ENCODE measurements at places on chromosomes 1 and 21.
A peak's percentile ranks its signal among the peaks of the same experiment; 100 is the strongest.

- DNase-seq = no peak
Observed at GRCh38 chr1:113608399-113608798, 150.9 kb downstream of the PHTF1 start.

- no peak for DNase-seq
Observed at GRCh38 chr1:110118636-110119396, 6.6 kb downstream of the UBL4B start.

GRCh38 chr1:168225476-168226190, at the start of gene SFT2D2:
Gene SFT2D2, plus strand, starts transcription at chr1:168226004. Its CDS starts 76 bp downstream, at chr1:168226080.
- peak; percentile 62 for DNase-seq

GRCh38 chr1:223067914-223068313, 75.1 kb downstream of the TLR5 start:
- no peak for DNase-seq

- DNase-seq = no peak
Observed at GRCh38 chr21:36858320-36858957, 108.0 kb downstream of the HLCS start.

GRCh38 chr1:68758666-68759209, 261.9 kb upstream of the DEPDC1 start:
- DNase-seq = no peak

DNA sequence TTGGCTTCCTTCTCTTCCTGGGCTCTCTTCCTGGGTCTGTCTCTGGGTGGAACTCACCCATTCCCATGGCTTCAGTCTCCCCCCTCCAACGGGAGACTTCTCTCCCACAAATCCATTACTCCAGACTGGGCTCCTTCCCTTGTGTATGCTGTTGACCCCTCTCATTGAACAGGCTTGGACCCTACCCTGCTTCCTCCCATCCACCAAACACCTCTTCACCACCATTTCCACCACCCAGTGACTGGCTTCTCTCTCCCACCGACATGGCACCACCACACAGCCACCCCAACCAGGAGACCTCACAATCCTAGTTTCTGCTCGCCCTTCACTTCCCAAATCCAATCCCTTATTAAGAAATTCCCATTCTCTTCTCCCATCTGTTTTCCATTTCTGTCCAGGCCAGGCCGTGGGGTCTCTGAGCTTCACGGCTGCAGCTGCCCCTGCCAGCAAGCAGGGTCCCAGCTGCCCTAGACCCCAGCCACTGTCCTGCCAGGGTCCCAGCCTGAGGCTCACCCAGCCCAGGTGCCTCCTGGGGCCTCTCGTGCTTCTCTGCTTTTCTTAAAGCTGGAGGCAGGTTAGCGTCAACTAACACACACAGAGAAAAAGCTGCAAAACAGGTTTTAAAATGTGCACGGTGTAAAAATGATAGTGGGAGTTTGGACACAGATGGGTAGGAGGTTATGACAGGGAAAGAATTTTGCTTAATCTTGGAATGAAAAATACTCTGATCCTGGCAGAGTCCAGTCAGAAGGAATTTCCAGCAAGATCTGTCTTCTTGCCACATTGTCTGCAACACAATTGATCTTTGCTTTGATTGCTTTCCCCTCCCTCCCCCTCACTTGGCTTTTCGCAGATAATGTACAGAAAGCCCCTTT, 383.8 kb upstream of the VAMP3 start:
- DNase-seq = no peak

DNA sequence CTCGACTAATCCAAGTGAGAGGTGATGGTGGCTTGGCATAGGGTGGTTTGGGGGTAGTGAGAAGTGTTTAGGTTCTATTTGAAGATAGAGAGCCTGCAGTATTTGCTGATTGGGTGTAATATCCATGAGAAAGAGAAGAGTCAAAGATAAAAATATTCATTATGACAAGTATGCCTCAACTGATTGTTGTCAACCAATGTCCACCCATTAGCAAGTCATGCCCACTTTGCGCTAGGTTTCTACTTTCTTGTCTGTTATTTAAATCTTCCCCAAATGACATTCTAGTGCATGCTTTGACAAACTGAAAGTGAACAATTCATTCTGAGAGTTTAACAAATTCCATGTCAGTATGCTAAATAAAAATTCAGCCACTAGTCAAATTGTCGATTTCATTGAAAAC, 3.8 kb upstream of the XCL1 start:
- no peak for DNase-seq

- DNase-seq = no peak
Observed at GRCh38 chr1:158353303-158354075, at the start of gene CD1E. Gene CD1E, plus strand, starts transcription at chr1:158353894. Its CDS starts 95 bp downstream, at chr1:158353989.

DNA sequence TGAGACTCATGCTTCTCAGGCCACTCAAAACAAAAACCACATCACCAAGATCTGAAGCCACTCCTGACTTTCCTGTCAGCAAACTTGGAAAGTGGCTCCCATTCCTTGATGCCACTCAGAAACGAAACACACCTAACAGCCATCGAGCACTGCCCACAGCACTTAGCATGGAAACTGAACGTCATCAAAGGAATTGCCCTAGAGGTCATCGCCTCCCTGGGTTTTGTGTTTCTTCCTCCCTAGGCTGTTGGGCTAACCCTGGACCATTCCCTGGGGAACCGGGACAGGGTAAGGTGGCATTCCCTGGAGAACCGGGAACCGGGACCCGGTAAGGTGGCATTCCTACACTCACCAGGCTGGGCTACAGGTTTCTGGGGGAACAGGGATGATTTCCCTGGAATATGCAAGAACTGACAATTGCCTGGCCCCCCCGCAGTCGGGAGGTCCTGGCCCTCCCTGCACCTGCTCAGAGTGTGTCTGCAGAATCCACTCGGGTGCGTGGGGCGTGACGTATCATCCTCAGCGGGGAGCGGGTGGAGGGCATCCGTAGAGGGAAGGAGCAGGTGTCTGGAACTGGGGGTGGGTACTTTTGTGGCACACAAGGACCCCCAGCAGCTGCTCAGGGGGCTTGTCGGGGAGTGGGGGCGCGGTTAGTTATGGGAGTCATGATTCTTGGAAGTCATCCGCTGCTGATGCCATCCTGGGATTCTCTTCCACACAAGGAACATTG, 30.3 kb downstream of the SLC45A1 start:
- DNase-seq = no peak

- no peak for DNase-seq
Observed at GRCh38 chr1:54323921-54324250, 82.3 kb downstream of the SSBP3 start.

DNA sequence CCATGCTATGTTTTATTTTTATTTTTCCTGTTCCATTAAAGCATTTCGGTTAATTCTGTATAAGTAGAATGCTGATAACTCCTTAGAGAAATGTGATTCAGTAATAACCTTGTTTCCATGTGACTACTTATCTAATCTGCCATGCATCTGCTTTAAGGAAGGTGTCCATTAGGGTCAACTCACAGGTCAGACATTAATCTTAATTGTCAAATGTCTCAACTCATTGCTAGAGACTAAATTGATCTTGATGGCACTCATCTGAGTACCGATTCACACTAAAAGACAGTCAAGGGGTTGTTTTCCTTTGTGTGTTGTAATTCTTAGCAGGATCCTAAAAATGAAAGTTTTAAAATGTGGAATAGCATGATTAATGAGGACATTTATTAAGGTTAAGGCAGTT, 41.8 kb downstream of the ITSN1 start:
- DNase-seq = no peak

DNA sequence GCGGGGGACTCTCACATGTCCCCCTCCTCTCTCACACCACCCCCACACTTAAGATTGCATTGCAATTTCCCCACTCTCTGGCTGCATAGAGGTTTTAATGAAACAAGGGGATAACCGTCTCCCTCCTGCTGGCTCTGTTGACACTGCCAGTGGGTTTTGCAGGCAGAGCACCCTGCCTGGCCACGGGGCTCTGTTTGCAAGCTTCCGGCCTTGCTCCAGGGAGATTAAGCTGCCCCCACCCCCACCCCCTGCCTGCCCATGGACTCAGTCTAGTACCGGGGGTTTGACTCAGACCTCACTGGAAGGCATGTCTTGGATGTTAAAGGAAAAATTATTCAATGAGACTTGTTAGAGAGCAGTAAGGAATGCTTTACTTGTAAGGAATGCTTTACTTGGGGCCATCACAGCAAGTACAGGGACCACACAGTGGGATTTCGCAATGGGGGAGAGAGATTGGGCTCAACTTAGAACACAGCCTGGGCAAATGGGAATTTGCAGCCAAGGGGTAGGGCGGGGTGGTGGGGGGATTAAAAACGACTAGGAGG, 101.0 kb downstream of the AJAP1 start:
- DNase-seq = no peak

- DNase-seq = no peak
Observed at GRCh38 chr1:175050992-175051391, 16.6 kb upstream of the TNN start.

GRCh38 chr1:35570589-35571137, 2.5 kb upstream of the TFAP2E start:
- DNase-seq = no peak

DNA sequence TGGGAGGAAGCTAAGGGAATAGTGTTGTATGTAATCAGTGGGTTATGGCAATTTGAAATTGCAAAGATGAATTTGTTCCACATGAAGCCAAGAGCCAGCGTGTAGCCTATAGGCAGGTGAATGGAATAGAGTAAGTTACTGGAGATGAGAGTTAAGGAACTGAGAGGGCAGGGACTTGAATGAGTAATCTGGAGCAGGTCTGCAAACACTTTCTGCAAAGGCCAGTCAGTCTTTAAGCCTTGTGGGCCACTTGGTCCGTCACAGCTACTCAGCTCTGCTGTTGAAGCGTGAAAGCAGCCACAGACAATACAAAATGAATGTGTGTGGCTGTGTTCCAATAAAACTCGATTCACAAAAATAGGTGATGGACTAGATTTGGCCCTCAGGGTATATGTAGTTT, 29.2 kb downstream of the SZT2 start:
- no peak for DNase-seq

GRCh38 chr1:11045428-11046269, 1.4 kb downstream of the MASP2 start:
- no peak for DNase-seq

DNA sequence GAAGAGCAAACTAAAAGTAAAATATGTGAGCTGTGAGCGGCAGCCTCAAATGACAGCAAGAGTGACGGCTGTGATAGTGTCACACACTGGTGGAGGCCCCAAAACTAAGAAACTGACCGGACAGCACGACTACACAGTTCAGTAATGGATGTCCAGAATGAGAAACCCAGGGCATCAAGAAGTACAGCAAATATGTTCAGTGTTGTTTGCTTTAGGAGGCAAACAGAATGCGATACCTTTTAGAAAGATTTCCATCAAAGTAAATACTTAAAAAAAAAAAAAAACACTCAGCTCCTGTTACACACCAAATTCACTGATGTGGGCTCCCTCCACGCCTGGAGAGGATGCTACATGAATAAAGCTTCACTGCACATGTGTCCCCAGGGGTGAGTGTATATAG, 1.1 kb upstream of the PKP1 start:
- no peak for DNase-seq

DNA sequence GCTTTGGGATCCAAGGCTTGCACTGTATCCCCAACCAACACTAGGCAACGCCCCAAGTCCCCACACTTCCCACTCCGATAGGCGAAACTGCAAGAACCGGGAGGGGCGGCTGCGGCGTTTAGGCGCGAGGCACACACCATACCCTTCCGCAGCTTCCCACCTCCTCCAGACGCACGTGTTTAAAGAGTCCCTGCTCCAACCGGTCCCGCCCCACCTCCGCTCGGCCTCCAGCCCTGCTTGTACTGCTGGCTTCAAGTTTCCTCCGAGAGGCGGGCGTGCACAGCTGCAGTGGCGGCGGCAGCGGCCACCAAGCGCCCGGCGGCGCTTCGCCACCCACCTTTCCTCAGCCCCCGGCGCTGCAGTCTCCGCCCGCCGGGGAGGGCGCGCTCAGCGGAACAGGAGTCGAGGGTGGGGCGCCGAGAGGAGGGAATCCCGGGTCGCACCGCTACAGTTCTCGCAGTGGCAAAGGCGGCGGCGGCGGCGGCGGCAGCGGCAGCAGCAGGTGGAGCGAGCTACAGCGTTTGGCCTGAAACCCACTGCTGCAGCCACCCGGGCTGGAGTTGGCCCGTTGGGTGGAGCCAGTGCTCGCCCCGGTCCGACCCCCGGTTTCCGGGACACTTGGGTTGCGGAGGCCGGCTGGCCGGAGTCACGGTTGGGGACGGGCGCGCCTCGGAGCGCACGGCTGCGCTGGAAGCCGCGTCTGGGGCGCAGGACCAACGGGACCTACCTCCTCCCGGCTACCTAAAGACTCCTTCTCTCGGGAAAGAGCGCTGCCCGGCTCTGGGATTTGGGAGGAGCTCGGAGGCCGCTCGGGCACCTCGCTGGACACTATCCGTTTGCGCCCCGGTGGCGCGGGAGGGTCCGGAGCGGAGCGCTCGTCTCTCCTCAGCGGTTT, at the start of gene CNIH3:
TSS of gene CNIH3 (plus strand) at position 457 of the 895 bp plus-strand sequence. CDS start 858 bp downstream, outside the sequence.
- no peak for DNase-seq

DNA sequence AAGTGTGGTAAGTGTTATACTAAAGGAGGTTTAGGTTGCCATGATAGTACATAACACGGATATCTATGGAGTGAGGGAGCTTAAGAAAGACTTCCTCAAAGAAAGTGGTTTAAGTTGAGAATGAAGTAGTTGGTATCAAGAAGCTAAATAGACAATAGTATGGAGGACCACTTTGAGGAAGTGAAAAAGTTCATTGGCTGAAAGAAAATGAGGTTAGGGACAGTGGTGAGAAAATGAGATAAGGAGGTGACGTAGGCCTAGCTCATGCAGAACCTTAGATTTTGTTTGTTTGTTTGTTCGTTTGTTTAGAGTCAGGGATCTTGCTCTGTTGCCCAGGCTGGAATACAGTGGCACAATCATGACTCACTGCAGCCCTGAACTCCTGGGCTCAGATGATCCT, 72.2 kb upstream of the PPIH start:
- DNase-seq = no peak

DNA sequence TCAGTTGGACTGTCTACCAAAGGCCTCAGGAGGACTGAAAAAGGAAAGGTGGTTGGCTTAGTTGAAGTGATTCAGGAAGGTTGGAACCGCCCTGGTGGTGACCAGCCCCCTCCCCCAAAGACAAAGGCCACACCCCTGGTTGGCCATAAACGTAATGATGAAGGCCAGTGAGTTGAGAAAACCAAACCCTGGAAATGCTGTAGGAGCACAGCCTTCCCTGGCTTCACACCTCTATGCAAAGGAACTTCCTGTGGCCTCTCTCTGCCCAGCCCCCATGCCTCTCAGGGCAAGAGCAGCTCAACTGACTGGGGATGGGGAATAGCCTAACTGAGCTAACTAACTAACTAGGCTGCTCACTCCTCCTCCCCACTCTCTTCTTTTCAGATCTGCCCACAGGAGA, 90.4 kb downstream of the NPHP4 start:
- DNase-seq = no peak

Data from amygdala (tissue), 56 donors.